Activated CD4-positive, alpha-beta T cell treated with anti-CD3 and anti-CD28 coated beads, Interleukin-2, amount 50 U/mL, for 48 hours (primary cell): ENCODE measurements at places on chromosomes 2 and 18.

DNA sequence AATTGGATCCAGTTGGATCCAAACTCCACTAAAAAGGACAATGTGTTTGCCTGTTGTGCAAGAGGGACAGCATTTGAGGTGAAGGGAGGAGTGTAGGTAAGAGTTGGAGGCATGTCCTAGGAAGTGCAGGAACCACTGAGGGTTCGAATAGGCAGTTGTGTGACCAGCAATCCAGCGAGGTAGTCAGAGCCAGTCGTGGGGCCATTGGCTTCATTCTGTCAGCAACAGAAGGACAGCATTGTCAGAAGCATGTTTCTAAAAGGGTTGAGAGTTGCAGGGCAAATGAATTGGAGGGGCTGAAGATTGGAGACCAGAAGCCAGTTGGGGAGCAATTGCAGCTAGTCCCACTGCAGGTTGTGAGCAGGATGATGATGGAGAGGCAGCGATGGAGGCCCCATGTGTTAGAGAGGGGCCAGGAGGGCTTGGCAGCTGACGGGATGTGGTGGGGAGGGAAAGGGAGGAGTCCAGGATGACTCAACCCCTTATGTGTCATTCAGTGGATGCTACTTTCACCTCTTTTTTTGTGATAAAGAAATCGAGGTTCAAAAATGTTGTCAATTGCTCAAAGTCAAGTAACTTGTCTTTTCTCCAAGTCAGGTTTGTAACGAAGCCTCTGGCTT is 96.7 kb upstream of the SIX3 start:
- DNase-seq, result no peak

DNA sequence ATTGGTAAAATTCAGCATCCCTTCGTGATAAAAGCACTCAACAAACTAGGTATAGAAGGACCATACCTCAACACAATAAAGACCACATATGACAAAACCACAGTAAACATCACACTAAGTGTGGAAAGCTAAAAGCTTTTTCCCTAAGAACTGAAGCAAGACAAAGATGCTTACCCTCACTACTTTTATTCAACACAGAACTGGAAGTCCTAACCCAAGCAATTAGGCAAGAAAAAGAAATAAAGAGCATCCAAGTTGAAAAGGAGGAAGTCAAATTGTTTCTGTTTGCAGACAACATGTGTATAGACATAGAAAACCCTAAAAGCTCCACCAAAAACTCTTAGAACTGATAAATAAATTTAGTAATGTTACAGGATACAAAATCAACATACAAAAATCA is 271.7 kb downstream of the RBM43 start:
- DNase-seq, result no peak

DNA sequence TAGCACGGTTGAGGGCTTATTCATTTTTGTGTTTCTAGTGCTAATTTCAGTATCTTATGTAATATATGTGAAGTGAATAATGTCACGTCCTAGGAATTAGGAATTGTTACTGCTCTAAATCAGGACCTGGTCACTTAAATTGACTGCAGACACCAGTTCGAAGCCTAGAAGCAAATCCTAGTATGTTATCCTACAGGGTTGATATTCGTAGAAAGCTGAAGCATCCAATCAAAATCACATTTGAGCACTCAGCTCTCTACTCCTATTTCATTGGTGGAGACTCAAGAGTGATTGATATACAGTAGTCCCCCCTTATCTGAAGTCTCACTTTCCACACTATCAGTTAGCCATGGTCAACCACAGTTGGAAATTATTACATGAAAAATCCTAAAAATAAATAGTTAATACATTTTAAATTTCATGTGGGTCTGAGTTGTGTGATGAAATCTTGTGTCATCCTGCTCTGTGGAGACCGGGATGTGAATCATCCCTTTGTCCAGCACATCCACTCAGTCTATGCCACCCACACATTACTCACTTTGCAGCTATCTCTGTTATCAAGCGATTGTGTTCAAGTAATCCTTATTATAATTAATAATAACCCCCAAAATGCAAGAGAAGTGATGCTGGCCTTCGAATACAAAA is 35.2 kb upstream of the SCN9A start:
- DNase-seq, result no peak

DNA sequence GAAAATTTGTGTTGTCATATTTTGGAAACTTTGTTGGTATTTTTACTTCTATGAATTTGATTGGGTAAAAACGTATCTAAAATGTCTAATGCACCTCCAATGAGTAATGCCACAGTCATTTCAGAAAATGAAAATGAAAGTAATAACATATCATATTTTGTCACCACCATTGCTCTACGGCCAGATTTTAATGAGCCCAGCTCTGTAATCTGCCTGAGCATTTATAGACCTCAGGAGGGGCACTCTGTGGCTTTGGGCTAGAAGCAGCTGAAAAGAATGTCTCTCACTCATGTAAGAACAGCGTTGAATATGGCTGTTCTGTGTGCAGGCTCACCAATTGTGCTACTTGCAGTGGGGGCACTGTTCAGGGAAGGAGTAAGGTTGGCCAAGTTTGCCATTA is 32.7 kb upstream of the ABCA12 start:
- DNase-seq, result no peak

- no peak for DNase-seq
Measured at GRCh38 chr2:224711381-224711780, 4.8 kb downstream of the CCDC195 start.

GRCh38 chr18:41745166-41746049 is 209.6 kb upstream of the PIK3C3 start:
- peak; percentile 9 for DNase-seq

GRCh38 chr2:138059487-138060300 is 95.4 kb downstream of the HNMT start:
- no peak for DNase-seq

DNA sequence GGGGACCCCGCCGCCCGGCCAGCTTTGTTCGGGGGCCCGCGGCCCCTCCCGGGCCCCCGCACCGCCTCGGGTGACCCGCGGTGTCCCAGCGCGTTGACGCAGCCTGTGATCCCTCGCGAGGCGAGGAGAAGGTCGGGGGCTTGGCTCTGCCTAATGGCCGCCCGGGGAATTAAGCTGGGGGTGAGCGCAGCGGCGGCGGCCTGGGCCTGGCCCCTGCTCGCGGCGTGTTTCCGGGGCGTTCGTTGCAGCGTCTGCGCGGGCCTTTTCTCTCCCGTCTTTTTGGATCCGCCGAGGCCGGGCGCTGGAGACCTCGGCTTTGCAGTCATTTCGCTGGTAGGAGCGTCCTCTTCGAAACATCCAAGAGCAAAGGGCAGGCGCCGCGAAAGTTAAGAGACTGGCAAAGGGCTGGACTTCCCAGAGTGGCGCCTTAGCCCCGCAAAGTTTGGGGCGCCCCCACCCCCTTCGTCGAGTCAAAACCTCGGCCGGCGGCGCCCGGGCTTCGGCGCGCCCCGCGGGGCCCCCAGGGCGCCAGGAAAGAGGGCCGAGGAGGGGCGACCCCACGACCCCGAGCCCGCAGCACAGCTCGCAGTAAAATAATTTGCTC is 1.3 kb downstream of the SALL3 start:
- DNase-seq, result no peak
